Activated CD4-positive, alpha-beta T cell treated with anti-CD3 and anti-CD28 coated beads, Interleukin-2, amount 50 U/mL, for 24 hours (primary cell): ENCODE measurements at places on chromosomes 2 and 18.

- no peak for DNase-seq
These were observed 186.9 kb downstream of the LDLRAD4 start for GRCh38 chr18:13405305-13406038.

DNA sequence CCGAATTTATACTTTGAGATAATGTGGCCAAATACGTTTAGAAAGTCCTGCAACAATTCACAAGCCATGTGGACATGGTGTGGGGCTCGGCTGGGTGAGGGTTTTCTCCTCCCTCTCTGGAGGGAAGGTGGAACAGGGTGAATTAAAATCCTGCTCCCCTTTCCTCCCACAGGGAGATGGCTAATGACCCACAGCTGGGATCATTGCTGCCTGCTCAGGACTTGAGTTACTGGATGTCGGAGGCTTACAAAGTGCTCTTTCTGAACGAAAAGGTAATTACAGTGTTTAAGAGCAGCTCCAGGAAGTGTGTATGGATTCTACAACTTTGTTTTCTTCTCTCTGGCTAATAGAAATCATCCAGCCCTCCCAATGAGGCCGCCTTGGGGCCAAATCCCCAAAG, 97.9 kb upstream of the ALKAL2 start:
- no peak for DNase-seq

GRCh38 chr2:38045811-38046210, 30.1 kb downstream of the CYP1B1 start:
- no peak for DNase-seq

- DNase-seq: no peak
These were observed 149.7 kb upstream of the KLHL29 start for GRCh38 chr2:23235292-23235691.

GRCh38 chr18:25169701-25170100, 182.3 kb downstream of the ZNF521 start:
- no peak for DNase-seq

GRCh38 chr2:62054916-62055450, 140.9 kb upstream of the B3GNT2 start:
- no peak for DNase-seq

DNA sequence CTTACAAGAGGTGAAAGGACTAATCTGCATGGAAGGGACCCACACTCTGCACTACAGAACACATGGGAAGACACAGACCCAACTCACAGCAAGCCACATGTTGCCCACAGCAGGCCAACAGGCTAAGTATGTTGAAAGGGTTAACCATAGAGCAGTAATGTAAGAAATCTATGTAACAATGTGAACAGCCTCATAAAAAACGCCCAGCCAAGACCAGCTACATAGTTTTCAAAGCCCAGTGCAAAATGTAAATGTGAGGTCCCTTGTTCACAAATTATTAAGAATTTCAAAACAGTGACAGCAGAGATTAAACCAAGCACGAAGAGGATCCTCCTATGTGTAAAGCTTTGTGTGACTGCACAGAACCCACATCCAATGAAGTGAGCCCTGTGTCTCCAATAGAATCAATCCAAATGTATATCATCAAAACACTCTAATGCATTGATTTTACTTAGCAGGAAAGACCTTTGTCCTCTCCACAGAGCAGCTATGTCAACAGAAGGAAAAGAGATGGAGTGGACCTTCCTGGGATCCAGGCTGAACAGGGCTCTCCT, 210.1 kb downstream of the AGPS start:
- DNase-seq: no peak

DNA sequence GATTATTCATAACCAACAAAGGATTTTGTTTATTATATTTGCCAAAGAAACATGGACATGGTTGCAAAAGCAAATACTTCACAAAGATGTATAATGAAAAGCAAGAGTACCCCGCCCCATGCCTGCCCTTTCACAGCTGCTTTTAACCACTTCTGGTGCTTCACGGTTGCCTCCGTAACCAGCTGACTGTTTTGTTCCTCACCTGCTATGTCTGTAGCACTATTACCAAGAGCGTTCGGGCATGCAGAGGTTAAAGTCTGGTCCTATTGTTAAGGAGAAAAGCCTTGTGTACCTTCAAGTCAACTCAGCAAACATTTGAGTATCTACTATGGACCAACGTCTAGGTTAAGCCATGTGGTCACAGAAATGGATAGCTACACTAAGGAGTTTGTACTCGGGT, 115.2 kb upstream of the FOSL2 start:
- no peak for DNase-seq

DNA sequence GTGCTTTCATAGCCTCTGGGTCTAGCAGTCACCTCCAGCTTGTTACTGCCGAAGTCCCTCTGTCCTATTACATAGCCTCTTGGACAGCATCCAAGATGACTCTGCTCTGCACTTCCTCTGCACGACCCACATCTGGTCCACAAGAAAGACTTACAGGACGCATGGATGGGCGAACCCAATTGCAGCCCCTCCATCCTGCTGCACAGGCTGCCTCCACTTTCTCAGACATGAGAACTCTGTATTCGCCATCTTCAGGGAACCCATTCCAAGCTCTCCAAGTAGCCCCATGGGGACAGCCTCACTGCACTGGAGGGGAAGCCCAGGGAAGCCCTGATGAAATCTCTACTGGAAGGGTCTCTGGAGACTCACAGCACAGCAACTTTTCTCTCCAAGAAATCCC, 172.1 kb downstream of the GFPT1 start:
- no peak for DNase-seq

DNA sequence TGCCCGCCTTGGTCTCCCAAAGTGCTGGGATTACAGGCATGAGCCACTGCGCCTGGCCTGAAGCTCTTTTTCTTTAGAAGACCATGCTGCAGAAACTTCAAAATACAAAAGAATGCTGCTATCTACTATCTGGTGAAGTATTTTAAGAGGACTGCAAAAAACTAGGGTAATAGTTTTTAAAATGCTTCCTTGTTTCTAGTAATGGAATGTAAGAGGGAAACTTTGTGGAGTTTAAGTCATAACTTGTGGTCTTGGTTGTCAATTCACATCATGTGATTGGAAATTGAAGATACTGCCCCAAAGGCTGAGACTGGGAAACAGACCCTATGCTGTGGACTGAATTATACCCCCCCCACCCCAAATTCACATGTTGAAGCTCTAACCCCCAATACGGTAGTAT, 68.3 kb downstream of the B3GNT2 start:
- no peak for DNase-seq

- DNase-seq: no peak
These were observed 958.7 kb downstream of the BCL11A start for GRCh38 chr2:59594671-59595222.

DNA sequence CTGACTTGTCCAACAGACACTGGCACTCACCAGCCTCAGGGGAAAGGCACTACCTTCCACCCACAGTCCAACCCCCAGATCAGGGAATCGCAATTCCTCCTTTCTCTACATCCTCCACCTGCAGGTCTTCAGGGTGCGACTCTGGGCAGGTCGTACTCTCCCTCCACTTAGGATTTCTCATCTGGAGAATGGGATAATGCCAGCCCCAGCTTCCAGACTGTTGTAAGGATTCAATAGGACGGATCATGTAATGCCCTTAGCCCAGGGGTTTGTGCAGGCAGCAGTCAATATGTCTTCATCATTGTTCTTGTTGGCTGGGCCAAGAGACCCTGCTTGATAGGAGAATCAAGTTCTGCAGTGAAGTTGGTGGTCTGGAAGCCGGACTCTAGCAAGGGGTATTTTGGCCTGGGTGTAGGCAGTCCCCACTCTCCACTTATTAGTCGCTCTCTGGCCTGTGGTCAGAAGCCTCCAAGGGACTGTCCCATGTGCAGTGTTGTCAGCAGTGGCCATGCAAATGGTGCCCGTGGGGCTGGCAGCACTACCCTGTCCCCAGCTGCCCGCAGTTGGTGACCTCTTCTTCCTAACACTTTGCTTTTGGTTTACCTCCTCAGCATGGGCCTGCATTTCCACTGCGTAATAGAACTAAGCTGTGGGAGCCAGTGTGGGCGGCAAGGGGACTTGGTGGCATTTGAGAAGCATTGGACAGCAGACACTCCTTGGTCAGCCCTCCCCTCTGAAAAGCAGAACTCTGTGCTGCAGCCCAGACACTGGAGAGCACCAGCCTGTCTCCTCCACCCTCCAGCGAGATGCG, 172.4 kb upstream of the HS6ST1 start:
- no peak for DNase-seq

- DNase-seq: no peak
These were observed 392.1 kb upstream of the KCNJ3 start for GRCh38 chr2:154306266-154306970.

DNA sequence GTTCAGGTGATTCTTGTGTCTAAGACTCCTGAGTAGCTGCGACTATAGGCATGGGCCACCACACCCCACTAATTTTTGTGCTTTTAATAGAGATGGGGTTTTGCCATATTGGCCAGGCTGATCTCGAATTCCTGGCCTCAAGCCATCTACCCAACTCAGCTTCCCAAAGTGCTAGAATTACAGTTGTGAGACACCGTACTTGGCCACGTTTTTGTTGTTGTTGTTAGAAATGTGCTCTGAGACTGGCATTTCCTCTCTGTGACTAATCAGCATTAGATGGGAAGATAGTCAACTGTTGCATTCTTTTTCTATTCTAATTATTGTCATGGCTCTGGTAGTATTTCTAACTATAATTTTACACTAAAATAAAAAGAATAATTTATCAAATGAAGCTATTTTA, 191.7 kb downstream of the CAMKMT start:
- DNase-seq: no peak

DNA sequence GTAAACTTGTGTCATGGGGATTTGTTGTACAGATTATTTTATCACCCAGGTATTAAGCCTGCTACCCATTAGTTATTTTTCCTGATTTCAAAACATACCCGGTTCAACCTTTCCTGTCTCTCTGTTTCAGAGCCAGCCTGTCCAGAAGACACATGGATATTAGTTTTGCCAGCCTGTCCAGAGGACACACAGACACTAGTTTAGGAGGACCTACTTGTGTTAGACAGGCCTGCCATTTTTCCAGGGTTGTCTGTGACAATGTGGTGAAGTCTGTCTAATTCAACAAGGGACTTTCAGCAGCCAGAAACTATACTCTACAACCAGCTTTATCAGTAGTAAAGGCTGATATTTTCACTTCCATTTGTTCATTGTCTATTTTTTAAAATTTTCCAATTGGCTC, 56.1 kb upstream of the DCC start:
- DNase-seq: no peak

- DNase-seq: no peak
These were observed 34.8 kb downstream of the SF3B1 start for GRCh38 chr2:197399887-197400540.
